NT2/D1 (cell line): ENCODE measurements at places on chromosomes 7 and 10.

GRCh38 chr7:121266307-121266894 is 62.4 kb upstream of the WNT16 start:
- no peak for DNase-seq

DNA sequence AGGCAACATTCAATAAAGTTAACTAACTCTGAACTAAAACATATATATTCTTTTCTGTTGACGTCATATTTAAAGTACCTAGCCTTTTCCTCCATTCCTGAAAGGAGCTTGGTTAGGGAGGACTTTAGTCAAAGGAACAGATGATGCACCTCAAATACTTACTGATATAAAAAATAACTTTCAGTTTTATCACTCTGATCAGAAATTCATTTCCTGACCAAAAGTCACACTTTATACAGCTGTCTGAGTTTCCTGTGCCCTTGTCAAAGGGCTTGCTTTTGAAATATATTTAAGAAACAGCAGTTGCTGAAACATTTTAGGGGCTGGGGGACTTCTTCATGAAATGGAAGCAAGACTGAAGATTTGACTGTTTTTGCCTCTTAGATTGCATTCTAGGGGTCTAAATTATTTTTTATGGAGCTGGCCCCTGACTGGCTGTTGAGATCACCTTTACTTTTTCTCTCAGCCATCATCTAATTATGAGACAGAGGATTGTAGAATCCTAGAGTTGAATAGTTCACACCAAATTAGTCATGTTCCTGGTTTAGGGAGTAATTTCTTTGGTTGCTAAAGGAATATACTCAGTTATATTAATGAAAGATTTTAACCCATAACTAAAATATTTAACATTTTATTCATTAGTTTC is 46.6 kb downstream of the GLCCI1 start:
- DNase-seq, result no peak

- no peak for DNase-seq
These were observed 5.5 kb upstream of the LZTS2 start for GRCh38 chr10:100993986-100994708.

- DNase-seq, result no peak
These were observed 6.7 kb upstream of the INHBA start for GRCh38 chr7:41709621-41710020.

DNA sequence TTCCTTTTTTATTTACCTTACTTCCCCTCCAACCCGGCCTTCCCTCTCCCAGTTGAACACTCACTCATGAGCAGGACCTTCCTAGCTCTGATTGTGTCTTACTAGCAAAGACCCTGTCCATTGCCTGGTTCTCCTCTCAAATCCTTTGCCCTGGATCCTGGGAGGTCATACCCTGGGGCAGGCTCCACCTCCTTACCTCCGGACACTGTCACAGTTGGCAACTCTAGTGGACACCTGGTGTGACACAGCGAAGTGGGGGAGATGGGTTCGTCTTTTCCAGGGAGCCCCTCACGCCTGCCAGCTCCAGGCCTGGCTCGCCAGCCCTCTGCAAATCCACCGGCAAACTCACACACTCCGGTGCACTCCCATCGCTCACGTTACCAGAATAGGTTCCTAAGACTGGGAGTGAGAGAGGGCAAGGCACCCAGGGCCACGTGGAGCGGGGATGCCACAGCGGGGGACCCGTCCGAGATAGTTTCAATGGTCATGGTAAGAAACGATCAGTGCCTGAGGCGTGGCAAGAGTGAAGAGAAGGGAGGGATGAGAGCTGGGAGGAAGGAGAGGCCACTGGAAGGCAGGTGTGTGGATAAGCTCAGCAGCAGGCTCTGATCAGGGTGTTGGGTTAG is 30.9 kb upstream of the TMEM72 start:
- DNase-seq, result no peak

DNA sequence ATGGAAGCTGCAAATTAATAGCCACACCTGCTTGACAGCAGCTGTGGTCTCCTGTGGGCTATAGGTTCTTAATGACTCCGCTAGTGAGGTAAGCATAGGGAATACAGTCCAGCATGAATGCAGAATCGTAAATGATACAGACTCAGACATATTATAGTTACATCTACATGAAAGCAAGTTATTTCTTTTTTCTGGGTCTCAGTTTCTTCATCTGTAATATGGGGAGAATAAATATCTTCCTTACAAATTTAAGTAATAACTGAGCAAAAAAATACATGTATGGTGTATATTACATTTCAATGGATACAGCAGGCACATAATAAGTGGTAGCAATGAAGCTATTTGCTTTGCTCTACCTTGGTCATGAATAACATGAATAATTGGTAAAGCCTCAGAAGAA is 245.9 kb upstream of the RHOBTB1 start:
- DNase-seq, result no peak

GRCh38 chr10:30437031-30437841 is 3.3 kb downstream of the MAP3K8 start:
- DNase-seq, result no peak

GRCh38 chr7:149284343-149284742 is 22.3 kb downstream of the ZNF783 start:
- no peak for DNase-seq

- no peak for DNase-seq
These were observed 45.2 kb downstream of the NPTX2 start for GRCh38 chr7:98662289-98662688.

DNA sequence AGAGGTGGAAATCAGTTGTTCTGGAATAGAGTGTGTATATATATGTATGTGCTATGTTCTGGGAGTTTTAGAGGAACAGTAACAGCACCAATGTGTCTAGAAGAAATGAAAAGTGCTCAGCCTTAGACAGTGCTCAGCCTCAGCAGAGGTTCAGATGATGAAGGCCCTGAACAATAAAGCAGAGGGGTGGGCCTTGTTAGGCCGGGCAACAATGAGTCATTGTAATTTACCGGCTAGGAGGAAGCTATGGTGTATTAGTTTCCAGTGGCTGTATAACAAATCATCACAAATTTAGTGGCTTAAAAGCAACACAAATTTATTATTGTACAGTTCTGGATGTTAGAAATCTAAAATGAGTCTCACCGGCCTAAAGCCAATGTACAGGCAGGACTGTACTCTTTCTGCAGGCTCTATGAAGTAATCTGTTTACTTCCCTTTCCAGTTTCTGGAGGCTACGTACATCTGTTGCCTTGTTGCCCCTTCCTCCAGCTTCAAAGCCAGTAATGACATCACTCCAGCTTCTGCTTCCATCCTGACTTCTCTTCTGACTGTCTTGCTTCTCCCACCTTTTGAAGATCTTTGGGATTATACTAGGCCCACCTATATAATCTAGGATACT is 84.6 kb downstream of the CH25H start:
- no peak for DNase-seq

- no peak for DNase-seq
These were observed 63.7 kb downstream of the TRUB1 start for GRCh38 chr10:115001506-115002381.

GRCh38 chr10:18155321-18155720 is 15.1 kb downstream of the CACNB2 start:
- DNase-seq, result no peak
